CD4-positive, alpha-beta memory T cell (primary cell): ENCODE measurements at places on chromosomes 6 and 20.

DNA sequence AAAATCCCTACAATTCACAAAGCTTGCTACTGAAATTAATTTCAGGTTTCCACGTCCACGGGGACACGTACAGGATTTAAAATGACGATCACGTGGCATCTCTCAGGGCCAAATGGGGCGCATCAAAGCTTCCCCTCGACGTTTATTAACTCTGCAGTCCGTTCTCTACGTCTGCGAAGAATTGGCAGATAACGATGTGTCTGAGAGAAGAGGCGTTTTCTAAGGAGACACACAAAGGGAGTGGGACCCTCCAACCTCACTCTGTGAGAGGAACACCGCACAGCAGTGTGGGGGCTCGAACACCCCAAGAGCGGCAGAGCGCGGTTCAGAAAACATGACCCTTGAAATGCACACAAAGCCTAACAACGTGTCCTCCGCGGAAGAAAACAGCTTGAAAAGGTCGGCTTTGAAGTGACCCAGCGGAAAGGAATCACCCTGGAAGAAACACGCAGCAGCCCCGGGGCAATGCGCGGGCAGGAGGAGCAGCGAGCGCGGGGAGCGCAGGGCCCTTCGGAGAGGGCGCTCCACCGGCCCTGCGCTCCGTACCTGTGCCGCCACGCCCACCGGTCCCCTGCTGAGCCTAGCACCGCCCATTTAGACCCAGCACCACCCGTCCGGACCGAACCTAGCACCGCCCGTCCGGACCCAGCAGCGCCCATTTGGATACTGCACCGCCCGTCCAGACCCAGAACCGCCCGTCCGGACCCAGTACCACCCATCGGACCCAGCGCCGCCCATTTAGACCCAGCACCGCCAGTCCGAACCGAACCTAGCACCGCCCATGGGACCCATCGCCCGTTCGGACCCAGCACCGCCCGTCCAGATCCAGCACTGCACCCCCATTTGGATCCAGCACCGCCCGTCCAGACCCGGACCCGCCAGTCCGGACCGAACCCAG lies 1.1 kb upstream of the AFDN start:
- DNase-seq, result peak; percentile 13

GRCh38 chr6:50791900-50792508 lies 26.7 kb upstream of the TFAP2B start:
- DNase-seq, result no peak

DNA sequence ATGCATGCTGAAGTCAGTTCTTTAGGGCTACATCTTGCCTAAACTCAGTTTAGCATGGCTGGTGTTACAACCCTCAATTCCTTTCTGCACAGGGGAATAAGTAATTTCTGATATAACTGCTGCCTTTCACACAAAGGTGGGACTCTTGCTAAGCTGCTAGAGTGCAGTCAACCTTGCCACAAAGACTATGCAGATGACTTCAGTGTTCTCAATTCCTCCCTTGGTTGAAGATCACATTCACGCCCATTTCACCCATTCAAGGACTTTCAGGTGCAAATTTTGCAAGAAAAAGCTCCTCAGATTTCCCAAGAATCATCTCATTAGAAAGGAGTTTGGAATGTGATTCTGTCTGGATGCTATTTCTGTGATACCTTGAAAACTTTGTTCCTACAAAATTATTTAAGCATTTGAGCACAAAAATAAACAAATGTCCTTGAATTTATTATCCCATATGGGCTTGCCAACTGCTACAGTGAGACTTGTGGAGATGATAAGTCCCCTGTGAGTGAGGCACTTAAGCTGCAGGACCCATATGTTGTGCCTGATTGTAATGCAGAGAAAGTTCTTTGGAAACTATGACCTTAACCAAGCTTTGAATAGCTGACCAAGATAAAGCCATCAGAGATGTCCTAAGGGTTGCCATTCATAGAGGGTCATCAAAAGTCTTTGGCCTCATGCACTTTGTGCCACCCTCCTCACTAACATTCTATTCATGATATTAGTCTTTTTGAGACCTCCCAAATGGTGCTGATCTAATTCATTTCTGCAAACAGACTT lies 111.8 kb downstream of the PLCB4 start:
- no peak for DNase-seq

DNA sequence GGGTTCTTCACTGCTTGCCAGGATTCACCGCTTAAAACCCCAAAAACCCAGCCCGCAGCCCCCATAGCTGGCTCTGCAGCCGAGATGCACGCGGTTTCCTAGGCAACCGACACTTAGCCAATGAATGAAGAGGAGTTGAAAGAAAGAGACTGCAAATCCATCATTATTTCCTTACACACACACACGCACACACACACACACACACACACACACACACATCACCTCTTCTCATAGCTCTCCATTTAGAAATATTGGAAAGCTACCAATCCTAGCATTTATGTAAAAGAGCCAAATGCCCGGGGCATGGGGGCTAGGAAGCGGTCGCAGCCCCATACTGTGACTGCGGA lies 3.4 kb upstream of the TUBB2B start:
- DNase-seq, result no peak
